RWPE1 (cell line): ENCODE measurements at places on chromosomes 5 and 9.

- DNase-seq = peak; percentile 96
These were observed 194.6 kb downstream of the OLFM1 start for GRCh38 chr9:135281791-135282737.

GRCh38 chr9:88387036-88387551 is 1.1 kb upstream of the SPIN1 start:
- DNase-seq = no peak

DNA sequence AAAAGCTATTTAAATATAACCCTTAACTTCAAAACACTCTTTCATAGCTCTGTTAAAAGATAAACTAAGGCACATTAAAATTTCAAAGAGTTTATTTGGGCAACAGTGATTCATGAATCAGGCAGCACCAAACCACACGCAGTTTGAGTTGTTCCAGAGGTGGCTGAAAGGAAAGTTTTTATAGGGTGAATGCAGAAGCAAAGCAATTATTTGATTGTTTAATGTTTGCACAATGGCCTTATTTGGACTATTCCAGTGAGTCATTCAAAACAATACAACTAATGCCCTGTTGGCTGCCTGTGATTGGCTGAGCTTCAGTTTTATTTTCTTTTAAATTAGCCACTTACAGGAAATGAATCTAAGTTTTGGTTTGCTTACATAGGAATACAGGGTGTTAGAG is 125.3 kb downstream of the CEP120 start:
- no peak for DNase-seq

DNA sequence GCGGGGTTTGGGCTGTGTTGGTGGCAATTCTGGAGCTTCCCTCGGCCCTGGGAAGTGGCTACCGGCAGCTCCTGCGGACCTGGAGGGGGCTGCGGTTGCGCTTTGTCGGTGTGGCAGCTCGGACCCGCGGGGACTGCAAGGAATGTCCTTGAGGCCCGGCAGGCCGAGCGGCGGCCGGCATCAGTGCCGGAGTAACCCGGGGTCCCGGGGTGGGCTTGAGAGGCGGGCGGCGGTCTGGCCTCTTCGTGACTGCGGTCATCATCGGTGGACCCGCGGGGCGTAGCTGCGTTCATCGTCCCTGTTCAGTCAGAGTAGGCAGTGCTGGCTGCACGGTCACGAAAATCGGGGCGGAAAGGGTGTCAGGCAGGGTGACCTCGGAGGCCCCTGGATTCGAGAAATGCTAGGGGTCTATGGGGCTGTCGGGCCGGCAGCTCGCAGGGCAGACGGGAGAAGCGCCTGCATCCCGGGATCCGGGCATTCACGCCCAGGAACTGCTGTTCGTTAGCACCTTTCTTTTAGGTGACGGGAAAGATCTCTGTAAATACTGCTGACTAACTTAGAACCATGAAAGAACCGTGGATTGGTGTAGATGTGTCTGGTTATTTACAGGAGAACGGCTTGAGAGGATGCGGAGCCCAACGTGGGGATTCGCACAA is 474 bp downstream of the HMGCR start:
- DNase-seq = no peak

DNA sequence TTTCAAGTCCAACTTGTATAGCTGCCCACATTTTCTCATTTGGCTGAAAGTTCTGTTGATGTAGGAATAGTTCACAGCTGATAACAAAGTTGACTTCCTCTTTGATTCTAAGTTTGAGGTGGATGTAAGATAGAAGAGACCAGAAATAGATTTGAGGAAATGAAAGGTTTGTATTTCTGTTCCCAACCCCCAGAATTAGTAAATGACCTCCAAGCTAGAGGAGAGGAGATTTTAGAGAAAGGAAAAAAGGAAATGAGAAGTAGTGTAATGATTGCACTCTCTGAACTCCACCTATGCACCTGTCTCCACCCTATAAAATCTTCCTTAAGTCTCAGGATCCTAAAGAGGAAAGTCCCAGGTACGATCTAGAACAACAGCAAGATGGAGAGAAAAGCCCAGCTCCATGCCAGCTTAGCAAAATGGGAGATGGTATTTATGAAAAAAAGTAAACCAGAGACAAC is 130.4 kb upstream of the POC5 start:
- DNase-seq = no peak

DNA sequence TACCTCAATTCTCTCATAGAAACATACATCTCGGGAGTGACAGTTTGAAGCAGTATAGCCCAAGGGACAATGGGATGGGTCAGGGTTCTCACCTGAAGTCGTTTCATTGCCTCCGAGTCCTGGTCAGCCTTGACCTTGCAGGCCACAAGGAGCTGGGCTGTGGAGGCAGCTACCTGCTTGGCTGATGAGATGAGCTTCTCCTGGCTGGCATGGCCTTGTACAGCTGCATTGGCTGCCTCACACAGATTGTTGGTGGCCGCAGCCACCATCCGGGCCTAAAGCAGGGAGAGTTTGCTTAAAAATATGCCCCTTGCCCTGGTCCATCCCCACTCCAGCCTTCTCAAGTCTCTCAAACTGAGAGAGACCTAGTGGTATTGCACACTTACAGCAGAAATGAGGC is 8.5 kb upstream of the TPM2 start:
- no peak for DNase-seq

DNA sequence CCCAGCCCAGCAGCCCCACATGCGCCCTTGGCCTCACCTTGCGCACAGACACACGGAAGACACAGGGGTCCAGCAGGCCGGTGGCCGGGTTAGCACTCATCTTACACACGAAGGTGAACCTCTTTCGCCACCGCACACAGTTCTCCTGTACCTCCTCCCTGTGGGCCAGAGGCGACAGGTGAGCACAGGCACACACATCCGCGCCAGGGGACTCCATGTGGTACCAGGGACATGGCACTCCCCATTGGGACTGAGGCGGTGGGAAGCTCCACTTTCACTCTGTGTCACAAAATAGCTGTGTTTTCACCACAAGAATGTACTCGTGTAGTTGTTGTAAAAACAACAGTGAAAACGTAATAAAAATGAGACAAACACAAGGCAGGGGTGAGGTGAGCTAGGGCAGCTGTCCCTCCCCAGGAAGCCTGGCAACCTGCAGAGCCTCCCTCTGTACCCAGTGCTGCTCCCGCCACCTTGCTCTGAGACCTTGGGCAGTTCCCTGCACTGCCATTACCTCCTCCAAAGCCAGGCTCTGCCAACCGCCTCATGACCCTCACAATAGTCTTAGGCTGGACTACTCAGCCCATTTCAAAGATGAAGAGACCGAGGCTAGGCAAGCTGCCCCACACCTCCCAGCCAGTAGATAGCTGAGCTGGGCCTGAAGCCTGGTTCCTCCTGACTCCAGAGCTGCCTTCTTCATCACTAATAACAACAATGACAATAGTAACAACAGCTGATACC is 16.3 kb upstream of the DPM2 start:
- DNase-seq = no peak

DNA sequence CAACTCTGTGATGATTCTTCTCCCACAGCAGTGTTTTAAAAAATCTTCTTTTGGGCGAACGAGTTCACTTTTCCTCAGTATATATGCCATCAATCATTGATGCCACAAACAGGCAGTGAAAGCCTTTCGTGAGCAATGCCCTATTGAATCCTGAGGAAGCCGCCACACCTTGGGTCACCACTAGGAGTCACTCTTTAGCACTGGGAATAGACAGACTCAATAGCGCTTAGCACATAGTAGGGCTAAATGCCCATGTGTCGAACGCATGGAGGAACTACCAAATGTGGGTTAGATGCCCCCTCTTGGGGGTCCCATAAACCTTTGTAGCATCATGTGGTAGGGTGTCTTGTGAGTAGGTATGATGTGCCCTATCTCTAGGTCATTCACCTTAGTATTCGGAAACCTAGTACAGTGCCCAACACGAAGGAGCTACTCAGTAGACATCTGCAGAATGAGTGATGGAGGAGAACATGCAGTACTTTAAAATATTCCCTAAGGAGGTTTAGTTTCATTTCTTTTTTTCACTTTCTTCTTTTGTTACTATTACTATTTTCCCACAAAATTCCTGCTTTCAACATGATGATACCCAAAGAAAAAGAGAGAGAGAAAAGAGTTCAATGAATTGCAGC is 603.7 kb downstream of the BNC2 start:
- no peak for DNase-seq
